ENCODE measurements at places on chromosomes 1 and 21.

DNA sequence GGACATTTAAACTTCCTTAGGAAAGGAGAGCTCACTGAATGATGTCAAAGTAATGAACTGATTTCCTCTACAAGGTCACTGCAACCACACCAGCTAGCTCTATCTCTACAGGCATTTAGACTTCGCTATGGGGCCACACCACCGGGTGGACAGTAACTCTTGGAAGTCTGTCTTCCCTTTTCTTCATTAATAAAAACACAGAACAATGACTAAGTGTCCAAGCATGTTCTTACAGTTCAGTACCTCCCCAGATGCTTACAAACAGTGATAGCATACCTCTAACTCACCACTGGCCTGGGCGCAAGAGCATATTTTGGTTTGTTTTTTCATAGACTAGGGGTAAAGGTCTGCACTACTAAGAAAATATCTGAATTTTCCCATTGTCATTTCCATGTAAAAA, 54.6 kb downstream of the SIM2 start:
- no peaks in the 10 kb centered on the region for H3K27me3 ChIP-seq
- no peaks in the 10 kb centered on the region for H3K36me3 ChIP-seq
- H3K4me3 ChIP-seq, result no peak overlapping the region
- H3K4me1 ChIP-seq, result no peaks in the 10 kb centered on the region
- DNase-seq, result no peak

GRCh38 chr1:151897991-151898431, 11.3 kb downstream of the THEM4 start:
- H3K27me3 ChIP-seq, result no peaks in the 10 kb centered on the region
- no peak for DNase-seq
- H3K4me3 ChIP-seq, result peak overlapping the region; percentile 61
- peaks cover 48% of the 10 kb centered on the region for H3K4me1 ChIP-seq
- H3K36me3 ChIP-seq, result peaks cover under 1% of the 10 kb centered on the region

GRCh38 chr1:6651909-6652308, 27.2 kb downstream of the THAP3 start:
- peaks cover 7% of the 10 kb centered on the region for H3K36me3 ChIP-seq
- no peaks in the 10 kb centered on the region for H3K27me3 ChIP-seq
- no peak overlapping the region for H3K4me3 ChIP-seq
- H3K4me1 ChIP-seq, result no peaks in the 10 kb centered on the region

- H3K27ac ChIP-seq, result no peak overlapping the region
- peaks cover 25% of the 10 kb centered on the region for H3K4me1 ChIP-seq
- no peaks in the 10 kb centered on the region for H3K36me3 ChIP-seq
These were observed 41.6 kb upstream of the NTPCR start for GRCh38 chr1:232908831-232909230.

DNA sequence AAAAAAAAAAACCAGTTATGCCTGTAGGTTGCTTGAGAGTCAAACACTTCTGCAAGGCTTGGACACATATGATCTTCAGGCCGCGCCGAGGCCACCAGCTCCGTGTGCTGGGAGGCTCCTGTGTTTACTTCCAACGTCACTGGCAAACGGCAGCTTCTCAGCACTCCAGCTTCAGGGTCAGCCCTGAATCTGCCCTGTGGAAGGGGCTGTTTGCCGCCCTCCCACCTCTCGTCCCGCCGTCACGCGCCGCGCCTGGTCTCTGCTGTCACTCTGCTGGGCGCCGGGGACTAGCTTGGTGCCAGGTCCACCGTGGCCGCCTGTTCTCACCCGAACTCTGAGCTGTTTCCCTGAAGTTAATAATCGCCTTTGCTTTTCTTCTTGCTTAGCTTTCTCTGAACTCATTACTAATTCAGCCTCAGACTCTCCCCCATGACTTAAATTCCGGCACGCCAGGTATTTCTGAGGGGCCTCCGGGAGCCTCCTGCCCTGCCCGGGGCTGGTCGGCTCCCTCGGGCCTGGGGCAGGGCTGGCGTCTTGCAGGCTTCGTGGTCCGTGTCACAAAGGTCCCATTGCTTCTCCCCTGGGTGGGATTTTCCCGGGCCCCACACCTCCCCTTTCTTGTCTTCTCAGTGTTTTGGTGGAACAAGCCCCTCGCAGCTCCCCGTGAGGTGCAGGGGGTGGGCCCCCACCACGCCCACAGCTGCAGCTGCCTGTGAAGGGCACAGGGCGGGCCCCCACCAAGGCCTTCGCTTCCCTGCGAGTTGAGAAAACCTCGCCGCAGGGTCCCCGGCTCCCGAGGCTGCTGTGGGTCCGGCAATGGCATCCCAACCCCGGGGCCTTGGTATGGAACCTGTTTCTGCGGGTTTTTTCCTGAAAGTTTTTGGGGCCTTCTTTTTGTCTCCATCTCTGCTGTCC, 14.6 kb upstream of the C1orf159 start:
- DNase-seq, result no peak
- no peak overlapping the region for H3K27ac ChIP-seq
- H3K36me3 ChIP-seq, result no peaks in the 10 kb centered on the region

DNA sequence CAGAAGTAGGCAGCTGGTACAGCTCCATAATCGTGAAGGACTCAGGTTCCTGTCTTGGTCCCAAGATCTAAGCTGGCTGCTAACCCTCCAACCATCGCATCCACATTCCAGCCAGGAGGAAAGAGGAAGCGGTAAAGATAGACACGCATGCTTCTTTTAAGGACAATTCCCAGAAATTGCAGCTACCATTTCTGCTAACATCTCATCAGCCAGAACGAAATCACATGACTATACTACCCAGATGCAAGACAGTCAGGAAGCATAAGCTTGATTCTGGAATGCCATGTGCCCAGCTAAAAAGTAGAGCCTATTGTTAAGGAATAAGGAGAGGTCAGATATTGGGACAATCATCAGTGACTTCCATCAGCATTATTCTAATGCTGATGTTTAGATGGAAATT, 110.4 kb downstream of the EPHB2 start:
- no peaks in the 10 kb centered on the region for H3K36me3 ChIP-seq
- H3K4me3 ChIP-seq, result no peak overlapping the region
- DNase-seq, result no peak
- H3K27ac ChIP-seq, result no peak overlapping the region

DNA sequence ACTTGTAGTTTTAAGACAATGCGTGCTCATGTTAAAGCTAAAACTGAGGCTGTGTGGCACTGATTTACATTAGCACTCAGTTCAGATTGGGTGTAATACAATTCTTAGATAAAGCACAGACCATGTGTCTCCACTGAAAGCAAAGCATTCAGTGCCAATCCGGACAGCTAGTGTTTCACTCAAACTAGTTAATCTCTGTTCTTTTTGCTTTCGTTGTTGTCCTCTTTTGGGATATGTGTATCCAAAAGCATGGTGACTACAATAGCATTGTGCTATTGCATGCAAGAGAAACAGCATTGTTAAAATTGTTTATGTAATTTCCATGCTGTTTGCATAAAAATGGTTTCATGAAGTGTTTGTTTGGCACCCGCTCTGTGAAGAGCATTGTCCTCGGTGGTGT, 54.6 kb downstream of the F3 start:
- no peak for DNase-seq
- H3K4me3 ChIP-seq, result no peak overlapping the region
- no peaks in the 10 kb centered on the region for H3K27me3 ChIP-seq
- H3K27ac ChIP-seq, result no peak overlapping the region

DNA sequence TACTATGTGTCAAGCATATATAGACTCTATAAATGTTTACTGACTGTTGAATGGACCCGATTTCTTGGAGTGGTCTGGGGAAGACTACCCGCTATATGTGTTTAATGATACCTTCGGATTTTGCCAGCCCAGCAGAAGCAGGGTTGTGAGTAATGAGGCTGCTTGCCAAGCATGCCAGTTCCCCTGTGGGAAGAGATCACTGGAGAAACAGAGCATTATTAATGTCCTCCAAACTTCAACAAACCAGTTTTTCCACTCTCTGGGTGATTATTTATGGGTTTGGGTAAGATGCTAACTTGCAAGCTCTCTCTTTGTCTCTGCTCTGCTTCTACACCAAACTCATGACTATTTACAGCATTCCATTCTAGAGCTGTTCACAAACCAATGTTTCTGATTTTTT, 25.1 kb upstream of the PHGDH start:
- H3K36me3 ChIP-seq, result no peaks in the 10 kb centered on the region
- no peaks in the 10 kb centered on the region for H3K4me1 ChIP-seq
- no peak overlapping the region for H3K27ac ChIP-seq

DNA sequence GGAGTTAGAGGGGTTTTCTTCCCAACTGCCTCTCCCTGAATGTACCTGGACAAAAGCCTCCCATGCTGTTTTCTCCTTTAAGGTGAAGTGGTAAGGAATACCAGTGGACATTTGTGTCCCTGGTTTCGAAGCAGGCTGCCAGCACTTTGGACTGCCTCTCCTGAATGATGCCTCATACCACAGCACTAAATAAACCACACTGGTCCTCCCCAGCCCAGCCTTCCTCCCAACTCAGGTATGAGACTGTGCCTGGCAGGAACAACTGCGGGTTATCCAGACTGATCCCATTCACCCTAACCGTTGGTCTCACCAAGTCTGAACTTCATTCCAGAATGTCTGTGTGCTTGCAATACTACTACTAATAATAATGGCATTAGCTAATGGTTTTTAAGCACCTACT, 9.3 kb downstream of the COQ8A start:
- H3K27me3 ChIP-seq, result no peaks in the 10 kb centered on the region
- peaks cover 8% of the 10 kb centered on the region for H3K36me3 ChIP-seq
- no peak for DNase-seq
- H3K27ac ChIP-seq, result no peak overlapping the region
- H3K4me3 ChIP-seq, result no peak overlapping the region

- no peaks in the 10 kb centered on the region for H3K36me3 ChIP-seq
- H3K27me3 ChIP-seq, result no peaks in the 10 kb centered on the region
- peak within 1 kb of the TSS; percentile 14 for H3K27ac ChIP-seq
- peak; percentile 70 for DNase-seq
- no peaks in the 10 kb centered on the region for H3K4me1 ChIP-seq
These were observed at the start of gene IRF6 for GRCh38 chr1:209805875-209806760. TSS of gene IRF6 (minus strand) at chr1:209806142. CDS start at chr1:209801413, 4,729 bp downstream.

DNA sequence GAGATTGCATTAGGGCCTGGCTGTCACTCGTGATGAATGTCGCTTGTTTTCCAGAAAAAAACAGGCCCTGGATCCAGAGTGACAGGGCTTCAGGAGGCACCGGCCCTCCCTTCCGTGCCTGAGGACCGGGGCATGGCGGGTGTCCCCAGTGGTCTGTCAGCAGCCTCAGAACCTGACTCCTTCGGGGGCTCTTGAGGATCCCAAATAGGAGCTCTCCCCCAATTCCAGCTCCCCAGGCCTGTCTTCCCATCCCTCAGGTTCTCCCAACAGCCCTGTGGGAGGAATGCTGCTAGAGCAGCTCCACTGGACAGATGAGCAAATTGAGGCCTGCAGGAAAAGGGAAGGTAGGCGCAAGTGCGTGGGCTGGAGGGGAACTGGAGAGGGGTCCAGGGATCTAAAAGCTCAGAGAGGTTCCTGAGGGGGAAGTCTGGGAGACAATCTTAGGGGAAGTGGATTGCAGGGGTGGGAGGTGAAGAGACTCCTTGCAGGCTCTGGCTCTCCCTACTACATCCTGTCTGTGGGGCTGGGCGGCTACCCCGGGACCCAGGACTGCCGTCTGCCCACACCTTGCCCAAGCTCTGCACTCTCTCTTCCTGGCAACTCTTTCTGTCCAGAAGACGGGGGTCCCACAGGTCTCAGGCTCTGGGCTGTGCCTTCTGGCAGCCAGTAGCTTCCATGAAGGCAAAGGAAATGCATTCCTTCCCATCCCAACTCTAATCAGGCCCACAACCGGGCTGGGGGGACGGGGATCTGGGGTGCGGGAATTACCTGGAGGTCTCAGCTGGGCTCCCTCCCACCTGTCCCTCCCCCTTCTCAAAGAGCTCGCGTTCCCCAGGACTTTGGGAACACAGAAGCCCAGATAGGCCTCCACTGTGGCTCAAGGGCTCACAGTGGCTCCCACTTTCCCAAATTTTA, 105.7 kb upstream of the CASZ1 start:
- no peaks in the 10 kb centered on the region for H3K27me3 ChIP-seq
- H3K36me3 ChIP-seq, result no peaks in the 10 kb centered on the region
- H3K4me1 ChIP-seq, result peaks cover 9% of the 10 kb centered on the region
- no peak for DNase-seq
- no peak overlapping the region for H3K4me3 ChIP-seq

DNA sequence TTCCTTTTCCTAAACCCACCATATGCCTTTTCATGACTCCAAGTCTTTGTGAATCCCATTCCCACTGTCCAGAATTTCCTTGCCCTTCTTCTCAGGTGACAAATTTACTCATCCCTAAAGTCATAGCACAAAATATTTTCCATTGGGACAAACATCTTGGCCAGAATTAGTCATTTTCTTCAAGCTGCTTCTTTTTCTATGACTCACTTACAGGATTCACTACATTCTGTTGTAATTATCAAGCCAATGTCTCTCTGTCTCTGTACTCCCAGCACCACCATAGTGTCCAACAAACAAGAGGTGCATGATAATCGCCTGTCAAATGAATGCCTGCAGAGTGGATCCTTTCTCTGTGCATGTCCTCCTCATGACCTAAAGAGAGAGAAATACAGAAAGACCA, 37.8 kb downstream of the SGIP1 start:
- DNase-seq, result no peak
- H3K36me3 ChIP-seq, result no peaks in the 10 kb centered on the region
- H3K27me3 ChIP-seq, result no peaks in the 10 kb centered on the region
- no peak overlapping the region for H3K27ac ChIP-seq

GRCh38 chr1:52059321-52059720, 3.2 kb downstream of the BTF3L4 start:
- no peaks in the 10 kb centered on the region for H3K27me3 ChIP-seq
- H3K4me3 ChIP-seq, result no peak overlapping the region
- no peak for DNase-seq
- no peak overlapping the region for H3K27ac ChIP-seq
- H3K36me3 ChIP-seq, result peaks cover 35% of the 10 kb centered on the region
- peaks cover 18% of the 10 kb centered on the region for H3K4me1 ChIP-seq

- peaks cover 95% of the 10 kb centered on the region for H3K4me1 ChIP-seq
- peak overlapping the region; percentile 26 for H3K4me3 ChIP-seq
- H3K36me3 ChIP-seq, result peaks cover 20% of the 10 kb centered on the region
- no peak for DNase-seq
These were observed 43.4 kb downstream of the EIF2D start for GRCh38 chr1:206568779-206569352.

DNA sequence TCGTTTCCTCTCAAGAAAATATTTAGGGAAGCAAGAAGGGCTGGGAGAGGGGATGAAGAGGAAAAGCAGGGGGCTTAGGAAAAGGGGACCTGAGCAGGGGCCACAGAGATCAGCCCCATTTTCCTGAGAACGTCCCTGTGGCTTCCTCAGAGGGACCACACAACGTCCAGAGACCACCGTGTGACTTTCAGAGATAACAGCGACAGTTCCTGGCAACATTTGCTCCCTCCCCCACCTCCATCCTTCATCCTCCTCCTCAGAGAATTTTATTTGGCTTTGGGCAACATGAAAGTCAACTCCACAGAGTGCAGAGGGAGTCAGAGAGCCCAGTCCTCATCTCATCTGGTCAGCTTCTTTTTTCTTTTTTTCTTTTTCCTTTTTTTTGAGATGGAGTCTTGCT, 50.9 kb downstream of the RUNX1 start:
- no peak for DNase-seq
- peaks cover 18% of the 10 kb centered on the region for H3K4me1 ChIP-seq
- no peaks in the 10 kb centered on the region for H3K27me3 ChIP-seq
- no peak overlapping the region for H3K4me3 ChIP-seq
- no peak overlapping the region for H3K27ac ChIP-seq

Data from naive thymus-derived CD4-positive, alpha-beta T cell (primary cell).